ENCODE measurements at places on chromosomes 1 and 21. TPM values are rescaled to one million over a fixed set of nuclear protein-coding genes. Genes with fewer than 3 reads are reported as not detected.

GABRD gene
- total RNA-seq = 7.6 TPM

DNA sequence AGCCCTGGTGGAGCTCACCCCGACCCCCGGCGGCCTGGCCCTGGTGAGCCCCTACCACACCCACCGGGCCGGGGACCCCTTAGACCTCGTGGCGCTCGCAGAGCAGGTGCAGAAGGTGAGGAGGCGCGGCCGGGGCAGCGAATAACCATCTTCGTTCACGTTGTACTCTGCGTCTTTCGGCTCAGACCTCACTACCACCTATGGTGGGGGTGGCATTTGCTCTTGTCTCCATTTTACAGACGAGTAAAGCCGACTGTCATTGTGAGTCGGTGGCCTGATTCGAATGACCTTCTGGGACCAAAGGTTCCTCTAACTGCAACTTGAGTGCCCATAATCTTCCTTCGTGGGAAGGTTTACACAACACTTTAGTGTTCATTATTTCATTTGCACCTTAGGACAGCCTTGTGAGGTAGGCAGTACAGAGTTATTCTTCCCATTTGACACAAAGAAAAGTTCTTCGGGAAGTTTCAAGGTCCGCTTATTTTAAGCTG lies 506 bp downstream of the C1orf50 start:
- no peak for DNase-seq

DNA sequence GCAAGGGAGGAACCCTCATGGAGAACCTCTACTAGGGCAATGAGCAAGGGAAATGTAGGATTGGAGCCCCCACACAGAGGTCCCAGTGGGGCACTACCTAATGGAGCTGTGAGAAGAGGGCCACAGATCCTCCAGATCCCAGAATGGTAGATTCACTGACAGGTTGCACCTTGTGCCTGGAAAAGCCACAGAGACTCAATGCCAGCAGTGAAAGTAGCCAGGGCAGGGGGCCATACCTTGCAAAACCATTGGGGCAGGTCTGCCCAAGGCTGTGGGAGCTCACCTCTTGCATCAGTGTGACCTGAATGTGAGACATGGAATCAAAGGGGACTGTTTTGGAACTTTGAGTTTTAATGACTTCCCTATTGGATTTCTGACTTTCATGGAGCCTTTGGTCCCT lies 17.9 kb downstream of the CFH start:
- no peak for DNase-seq

DNA sequence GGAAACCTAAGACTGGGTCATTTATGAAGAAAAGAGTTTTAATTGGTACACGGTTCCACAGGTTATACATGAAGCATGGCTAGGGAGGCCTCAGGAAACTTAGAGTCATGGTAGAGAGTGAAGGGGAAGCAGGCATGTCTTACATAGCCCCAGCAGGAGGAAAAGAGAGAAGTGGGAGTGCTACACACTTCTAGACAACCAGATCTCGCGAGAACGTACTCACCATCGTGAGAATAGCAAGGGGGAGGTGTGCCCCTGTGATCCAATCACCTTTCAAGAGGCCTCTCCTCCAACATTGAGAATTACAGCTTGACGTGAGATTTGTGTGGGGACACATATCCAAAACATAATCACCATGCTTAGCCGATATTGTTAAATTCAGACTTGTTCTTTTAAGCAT lies 62.8 kb downstream of the DYRK1A start:
- DNase-seq = no peak

PM20D1 gene
- total RNA-seq = not detected

DNA sequence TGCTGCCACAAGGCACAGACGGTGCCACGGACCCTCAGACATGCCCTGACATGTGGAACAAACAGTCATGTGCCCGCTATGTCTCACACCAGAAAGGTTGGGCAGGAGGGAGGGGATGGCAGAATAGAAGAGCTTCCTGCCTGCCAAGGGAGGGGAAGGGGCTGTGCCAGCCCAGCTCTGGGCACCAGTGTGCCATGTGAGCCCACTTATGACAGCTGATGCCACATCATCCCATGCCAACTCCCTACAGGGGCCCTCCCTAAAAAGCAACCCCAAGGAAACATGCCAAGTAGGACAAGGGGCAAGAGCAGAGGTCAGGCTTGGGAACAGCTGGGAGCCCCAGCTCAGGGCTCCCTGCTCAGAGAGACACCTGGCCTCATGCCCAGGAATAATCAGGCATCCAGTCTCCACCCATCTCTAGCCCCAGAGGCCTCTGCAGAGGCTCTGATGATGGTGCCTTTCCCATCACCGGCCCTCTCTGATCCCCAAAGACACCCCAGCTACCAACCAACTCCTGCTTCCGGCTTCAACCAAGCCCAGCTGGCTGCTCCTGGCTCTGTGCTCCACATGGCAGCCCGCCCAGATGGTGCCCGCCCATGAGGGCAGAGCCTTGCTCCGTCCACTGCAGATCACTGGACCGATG lies 10.3 kb downstream of the ADGRB2 start:
- DNase-seq = no peak

- DNase-seq = no peak
These were observed 114.8 kb downstream of the KCNK1 start for GRCh38 chr1:233728721-233729120.

- peak; percentile 73 for DNase-seq
These were observed 90.5 kb downstream of the EDEM3 start for GRCh38 chr1:184664042-184664660.

LYPD8 gene
- not detected for total RNA-seq

DNA sequence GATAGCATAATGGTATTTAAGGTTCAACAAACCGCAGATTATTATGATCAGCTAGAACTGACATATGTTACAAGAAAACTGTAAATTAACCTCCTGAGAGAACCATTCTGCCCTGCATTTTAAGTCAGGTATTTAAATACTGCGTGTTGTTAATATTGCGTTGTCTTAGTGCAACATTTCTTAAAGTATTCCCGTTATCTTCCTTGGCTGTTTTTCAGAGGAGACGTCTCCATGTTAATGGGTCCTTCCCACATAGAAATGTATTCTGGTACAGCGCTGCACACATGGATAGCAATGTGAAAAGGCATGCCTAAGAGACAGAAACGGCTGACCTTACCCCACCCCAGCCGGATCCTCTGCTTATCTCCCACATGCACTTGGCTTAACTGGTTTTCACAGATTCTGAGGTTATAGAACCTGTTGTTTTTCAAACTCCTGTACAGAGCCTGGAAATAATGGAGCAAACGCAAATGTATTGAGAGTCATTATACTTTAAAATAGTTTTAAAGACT lies 22.8 kb upstream of the DEGS1 start:
- no peak for DNase-seq

DNA sequence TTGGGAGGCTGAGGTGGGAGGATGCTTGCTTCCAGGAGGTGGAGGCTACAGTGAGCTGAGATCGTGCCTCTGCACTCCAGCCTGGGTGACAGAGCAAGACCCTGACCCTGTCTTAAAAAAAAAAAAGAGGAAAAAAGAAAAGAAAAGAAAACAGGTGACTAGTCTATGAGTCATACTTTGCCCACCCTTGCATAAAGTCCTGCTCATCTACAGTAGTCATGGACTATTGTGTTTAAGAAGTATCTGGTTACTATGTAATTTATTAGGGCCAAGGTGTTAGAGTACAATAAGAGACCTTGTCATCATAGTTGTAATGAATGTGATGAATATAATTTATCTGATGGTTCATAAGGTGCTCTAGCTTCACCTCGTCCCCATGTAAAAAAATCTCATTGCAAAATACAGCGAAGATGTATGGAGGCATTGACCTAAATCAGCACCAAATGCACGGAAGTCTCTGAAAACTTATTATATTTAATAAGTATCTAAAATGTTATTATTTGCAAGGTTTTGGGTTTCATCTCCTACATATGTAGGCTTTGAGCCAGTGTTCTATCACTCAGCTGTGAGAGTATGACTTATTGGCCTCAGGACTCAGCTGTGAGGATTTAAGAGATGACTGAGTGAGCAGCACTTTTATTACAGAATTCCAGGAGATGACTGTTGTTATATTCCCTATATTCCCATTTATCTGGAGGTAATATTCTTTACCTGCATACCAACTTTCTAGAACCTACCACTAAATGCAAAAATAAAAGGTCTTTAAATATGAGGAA lies 19.9 kb upstream of the KCNJ6 start:
- no peak for DNase-seq

B3GALT5 gene
- 1.2 TPM for total RNA-seq

- DNase-seq = no peak
These were observed 25.7 kb downstream of the SPOCD1 start for GRCh38 chr1:31790140-31790539.

RNU1-4 gene
- under 0.01 TPM for total RNA-seq

DNA sequence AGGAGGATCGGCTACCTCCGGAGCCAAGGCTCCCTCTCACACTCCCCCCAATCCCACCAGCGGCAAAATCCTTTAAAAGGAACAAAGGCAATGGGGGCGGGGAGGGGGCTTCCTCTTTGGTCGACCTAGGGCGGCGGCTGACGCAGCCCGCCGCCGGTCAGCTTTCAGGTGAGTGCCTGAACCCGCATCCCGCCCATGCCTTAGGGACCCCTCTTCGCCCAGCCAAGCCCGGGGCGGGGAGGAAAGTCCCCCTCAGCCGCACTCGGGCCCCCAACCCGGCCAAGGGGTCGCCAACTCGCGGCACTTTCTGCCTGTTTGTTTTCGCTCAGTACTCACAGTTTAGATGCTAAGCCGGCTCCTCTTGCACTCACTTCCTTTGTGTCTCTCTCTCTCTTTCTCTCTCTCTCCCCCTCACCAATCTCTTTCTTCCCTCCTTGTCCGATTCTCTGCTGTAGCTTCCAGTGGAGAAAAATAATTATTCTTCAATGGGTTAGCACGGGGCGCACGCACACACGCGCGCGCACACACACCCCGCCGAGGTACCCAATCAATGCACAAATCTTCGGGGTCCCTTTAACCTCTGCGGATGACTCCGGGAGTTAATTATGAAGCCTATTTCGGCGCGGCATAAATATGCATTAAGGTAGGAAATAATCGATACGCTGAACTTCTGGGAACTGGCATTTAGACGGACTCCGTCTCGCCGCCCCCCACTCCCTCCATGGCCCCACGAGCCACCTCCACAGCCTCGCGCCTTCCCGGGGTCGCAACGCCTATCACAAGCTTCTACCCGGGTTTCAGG lies at the start of gene BLACAT1:
Gene BLACAT1 (minus strand): TSS at position 465 of the 802 bp plus-strand sequence.
- DNase-seq = no peak

DNA sequence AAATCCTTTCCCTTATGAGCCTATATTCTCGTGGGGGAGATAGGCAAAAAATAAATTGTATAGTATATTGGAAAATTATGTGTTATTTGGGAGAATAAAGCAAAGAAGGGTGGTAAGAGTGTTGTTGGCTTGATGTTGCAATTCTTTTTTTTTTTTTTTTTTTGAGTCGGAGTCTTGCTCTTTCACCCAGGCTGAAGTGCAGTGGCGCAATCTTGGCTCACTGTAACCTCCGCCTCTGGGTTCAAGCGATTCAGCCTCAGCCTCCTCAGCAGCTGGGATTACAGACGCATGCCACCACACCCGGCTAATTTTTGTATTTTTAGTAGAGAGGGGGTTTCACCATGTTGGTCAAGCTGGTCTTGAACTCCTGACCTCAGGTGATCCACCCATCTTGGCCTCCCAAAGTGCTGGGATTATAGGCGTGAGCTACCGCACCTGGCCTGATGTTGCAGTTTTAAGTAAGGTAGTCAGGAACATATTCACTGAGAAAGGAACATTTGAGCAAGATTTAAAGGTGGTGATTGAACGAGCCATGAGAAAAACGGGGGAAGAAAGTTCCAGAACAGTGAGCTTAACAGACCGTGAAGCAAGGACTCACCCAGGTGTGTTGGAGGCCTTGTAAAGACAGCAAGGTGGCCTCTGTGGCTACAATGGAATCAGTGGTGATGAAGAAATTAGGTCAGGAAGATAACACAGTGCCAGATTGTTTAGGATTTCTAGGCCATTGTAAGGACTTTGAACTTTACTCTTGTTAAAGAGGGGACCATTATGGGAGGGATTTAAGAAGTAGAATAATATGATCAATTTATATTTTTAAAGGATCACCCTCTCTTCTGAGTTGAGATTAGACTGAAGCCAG lies 45.8 kb downstream of the RPRD2 start:
- DNase-seq = no peak

DNA sequence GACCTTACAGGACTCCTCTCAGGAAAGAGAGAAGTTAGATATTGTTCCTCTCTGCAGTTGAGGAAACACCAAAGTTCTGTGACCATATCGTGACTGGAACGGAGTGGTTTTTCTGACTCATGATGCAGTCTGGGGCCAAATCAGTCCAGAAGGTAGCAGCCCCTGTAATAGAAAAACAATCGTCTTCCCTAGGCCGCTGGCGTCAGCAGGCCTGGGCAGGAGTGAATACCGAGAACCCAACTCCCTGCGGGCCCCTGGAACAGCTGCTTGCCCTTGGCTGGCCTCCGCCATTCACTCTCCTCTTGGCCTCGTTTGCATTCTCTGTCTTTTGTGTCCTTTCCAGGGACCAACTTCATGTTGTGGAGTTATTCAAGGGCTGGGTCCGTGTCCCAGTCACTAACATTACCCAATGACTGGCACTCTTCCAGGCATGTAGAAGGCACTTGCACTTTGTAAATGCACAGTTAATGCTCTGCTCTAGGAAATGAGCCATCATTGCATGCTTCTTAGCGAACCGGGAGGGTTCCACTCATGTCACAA lies 10.9 kb upstream of the CD101 start:
- DNase-seq = peak; percentile 11

DNA sequence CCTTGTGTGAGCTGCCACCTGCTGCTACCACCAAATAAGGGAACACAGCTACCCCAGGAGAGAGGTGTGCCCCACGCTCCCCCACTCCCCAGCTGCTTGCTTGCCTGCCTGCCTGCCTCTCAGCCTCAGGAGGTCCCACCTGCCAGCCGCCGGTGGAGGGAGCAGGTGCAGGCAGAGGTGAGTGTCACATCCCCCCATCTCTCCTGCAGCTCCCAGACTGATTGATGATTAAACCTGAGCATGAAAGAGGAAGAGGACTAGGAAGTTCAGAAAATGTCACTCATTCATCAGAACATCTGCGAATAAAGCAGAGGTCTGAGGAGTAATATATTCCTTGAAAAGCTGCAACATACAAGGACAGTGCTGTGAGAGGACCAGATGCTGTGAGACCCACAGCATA lies 58.6 kb upstream of the HIVEP3 start:
- no peak for DNase-seq

KRTAP8-1 gene
- total RNA-seq = not detected

ATAD3C gene
- 7.3 TPM for total RNA-seq

TIE1 gene
- total RNA-seq = 21.7 TPM

Measured in prostate gland (tissue), 2 donors.